Activated CD4-positive, alpha-beta T cell treated with anti-CD3 and anti-CD28 coated beads, Interleukin-2, Interleukin-4, amounts not matched to agents 100 ng/mL and 50 ng/mL, durations not matched to agents 16 hours and 8 hours (primary cell): ENCODE measurements at places on chromosomes 4 and X.

DNA sequence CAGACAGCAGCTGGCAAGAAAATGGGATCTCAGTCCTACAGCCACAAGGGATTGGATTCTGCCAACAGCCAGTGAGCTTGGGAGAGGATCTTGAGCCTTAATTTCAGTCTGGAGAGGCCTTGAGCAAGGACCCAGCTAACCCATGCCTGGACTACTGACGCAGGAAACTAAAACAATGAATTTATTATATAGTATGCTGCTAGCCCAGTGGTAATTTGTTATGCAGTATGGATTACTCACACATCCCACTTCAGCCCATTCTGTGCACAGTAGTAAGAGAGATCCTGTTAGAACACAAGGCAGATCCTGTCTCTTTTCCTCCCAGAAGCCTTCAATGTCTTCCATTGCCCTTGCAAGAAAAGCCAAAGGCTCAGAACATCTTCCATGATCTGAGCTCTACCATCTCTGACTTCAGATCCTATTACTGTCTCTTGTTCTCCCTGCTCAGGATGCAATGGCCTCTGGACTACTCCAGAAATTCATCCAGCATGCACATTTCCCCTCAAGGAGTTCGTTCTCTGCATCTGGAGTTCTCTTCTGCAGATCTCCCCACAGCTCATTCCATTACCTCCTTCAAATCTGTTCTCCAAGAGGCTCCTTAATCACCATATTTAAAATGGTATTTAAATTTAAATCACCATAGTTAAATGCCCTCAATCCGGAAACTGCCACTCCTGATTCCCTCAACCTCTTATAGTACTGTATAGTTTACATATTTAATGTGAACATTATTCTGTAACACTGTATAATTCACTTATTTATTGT lies 27.6 kb downstream of the SMIM20 start:
- no peak for DNase-seq

DNA sequence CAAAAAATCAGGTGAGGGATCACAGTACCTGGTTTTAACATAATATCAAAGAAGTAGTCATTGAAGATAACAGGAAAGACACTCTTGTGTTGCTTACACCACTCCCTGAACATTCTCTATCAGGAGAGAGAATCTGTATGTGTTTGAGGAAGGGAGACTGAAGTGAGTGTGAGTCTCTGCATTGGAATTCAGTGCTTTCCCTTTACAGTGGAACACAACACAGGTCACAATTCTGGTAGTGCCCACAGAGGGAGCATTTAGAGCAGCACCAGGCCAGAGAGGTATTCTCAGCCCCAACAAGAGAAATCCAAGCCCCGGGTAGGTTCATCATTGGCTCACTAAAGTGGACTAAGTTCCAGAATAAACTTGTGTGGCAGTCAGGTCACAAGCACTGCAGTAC lies 64.7 kb upstream of the UBQLN2 start:
- no peak for DNase-seq

DNA sequence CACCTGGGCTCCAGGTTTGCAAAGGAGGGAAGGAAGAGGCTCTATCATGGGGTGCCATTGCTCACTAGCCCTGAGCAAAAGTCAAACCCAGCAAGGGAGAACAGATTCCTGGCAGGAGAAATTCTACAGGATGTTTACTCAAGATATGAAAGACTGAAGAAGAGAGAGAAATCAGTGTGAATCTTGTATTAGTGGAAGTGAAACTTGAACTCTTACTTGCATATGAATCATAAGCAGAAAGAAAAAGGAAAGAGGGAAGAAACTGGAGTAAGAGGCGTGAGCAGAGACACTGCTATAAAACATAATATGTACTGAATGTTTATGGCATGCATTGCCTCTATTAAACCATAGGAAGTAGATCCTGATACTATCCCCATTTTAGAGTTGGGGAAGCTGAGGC lies 60.9 kb downstream of the C4orf46 start:
- peak; percentile 0 for DNase-seq

DNA sequence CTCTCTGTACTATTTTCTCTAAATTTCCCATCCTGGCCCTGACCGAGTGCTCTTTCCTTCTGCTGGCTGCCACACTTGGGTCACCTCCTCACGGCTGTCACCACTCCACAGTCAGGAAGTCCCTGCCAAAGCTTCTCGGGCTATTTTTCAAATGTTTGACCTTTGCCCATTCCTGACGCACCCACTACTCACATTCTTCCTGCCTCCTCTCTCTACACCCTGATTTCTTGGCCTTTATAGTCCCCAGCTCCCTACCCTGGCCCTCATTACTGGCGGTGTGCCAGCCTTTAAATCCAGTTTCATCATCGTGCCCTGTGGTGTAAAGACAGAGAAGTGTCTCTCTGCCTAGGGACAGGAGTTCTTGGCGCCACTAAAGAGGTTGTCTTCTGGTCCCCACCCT lies 46.4 kb upstream of the GATB start:
- no peak for DNase-seq

GRCh38 chr4:112674376-112674775 lies 37.4 kb downstream of the LARP7 start:
- no peak for DNase-seq

- DNase-seq = no peak
Observed at GRCh38 chr4:106305435-106306055, 10.5 kb downstream of the TBCK start.

- DNase-seq = no peak
Observed at GRCh38 chr4:93394545-93395081, 433.9 kb upstream of the ATOH1 start.

- DNase-seq = no peak
Observed at GRCh38 chr4:40183615-40184411, 13.0 kb upstream of the RHOH start.

GRCh38 chrX:123830309-123830708 lies 29.5 kb upstream of the XIAP start:
- DNase-seq = no peak

GRCh38 chrX:9899640-9900111 lies 67.5 kb upstream of the CLDN34 start:
- peak; percentile 36 for DNase-seq

- DNase-seq = no peak
Observed at GRCh38 chrX:13662355-13662791, 9.4 kb downstream of the TCEANC start.
